ENCODE measurements at places on chromosomes 5 and 9.
A peak's percentile ranks its signal among the peaks of the same experiment; 100 is the strongest.

- no peak for DNase-seq
These were observed 78.0 kb downstream of the ADRB2 start for GRCh38 chr5:148904440-148904839.

DNA sequence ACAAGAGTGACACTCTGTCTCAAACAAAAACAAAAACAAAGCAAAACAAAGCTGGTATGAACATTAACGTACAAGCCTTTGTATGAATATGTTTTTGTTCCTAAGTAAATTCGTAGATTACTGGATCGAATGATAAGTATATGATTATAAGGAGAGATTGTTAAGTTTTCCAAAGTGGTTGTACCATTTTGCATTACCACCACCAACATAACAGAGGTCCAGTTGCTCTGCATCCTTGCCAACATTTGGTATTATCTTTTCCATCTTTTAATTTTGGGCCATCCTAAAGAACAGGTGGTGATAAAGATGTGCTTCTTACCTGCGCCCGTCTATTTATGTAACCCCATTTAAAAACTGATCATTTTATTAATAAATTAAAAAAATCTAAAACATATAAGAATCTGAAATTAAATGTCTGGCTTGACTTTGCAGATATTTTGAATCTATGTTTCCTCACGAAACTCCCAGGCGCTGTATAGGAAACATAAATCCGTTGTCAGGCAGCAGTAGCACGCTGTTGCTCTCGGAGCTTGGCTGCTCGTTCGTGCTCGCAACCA, 593 bp upstream of the NAA35 start:
- DNase-seq: no peak

- DNase-seq: no peak
These were observed 20.3 kb downstream of the DCP2 start for GRCh38 chr5:112996830-112997374.

DNA sequence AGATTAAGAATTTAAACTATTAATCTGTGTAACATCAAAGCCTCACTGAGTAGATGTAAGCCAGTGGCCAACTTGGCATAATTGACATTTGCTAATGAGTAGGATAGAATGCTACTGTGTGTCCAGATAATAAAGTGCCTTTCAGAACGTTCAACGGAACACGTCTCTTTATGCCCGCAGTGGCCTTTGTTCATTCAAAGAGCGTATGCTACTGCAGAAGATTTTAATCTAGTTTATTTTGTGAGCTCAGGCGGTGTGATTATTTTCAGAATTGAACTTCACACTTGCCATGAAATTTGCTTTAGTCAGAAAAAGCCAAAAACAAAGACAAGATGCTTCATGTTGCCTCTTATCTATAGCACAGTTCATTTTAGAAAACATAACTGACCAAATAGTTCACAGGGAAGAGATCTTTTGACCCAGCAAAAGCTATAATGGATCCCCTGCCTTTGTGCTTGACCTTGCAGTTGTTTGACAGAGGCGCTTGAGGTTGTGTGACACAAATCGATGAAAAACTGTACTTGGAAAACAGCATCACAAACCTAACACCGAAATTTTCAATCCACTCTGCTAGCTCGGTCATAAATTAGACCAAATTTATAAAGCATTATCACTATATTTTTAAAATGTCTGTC, 530.9 kb upstream of the TYRP1 start:
- DNase-seq: no peak

DNA sequence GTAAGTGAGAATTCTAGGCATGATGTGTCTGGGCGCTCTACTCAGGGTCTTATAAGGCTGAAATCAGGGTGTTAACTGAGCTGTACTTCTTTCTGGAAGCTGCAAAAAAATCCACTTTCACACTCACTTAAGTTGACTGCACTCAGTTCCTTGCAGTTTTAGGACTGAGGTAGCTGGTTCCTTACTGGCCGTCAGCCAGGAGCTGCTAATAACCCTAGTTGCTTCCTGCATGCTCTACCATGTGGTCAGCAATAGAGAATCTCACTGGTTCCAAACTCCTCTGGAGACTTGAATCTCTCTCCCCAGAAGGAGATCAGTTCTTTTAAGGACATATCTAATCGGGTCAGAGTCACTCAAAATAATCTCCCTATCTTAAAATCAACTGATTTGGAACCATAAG, 911.2 kb downstream of the EFNA5 start:
- no peak for DNase-seq

GRCh38 chr9:75090579-75090978, 2.3 kb downstream of the OSTF1 start:
- DNase-seq: no peak

GRCh38 chr5:168438349-168438748, 47.9 kb upstream of the RARS1 start:
- no peak for DNase-seq

- DNase-seq: no peak
These were observed 8.4 kb downstream of the MTAP start for GRCh38 chr9:21810881-21811280.

DNA sequence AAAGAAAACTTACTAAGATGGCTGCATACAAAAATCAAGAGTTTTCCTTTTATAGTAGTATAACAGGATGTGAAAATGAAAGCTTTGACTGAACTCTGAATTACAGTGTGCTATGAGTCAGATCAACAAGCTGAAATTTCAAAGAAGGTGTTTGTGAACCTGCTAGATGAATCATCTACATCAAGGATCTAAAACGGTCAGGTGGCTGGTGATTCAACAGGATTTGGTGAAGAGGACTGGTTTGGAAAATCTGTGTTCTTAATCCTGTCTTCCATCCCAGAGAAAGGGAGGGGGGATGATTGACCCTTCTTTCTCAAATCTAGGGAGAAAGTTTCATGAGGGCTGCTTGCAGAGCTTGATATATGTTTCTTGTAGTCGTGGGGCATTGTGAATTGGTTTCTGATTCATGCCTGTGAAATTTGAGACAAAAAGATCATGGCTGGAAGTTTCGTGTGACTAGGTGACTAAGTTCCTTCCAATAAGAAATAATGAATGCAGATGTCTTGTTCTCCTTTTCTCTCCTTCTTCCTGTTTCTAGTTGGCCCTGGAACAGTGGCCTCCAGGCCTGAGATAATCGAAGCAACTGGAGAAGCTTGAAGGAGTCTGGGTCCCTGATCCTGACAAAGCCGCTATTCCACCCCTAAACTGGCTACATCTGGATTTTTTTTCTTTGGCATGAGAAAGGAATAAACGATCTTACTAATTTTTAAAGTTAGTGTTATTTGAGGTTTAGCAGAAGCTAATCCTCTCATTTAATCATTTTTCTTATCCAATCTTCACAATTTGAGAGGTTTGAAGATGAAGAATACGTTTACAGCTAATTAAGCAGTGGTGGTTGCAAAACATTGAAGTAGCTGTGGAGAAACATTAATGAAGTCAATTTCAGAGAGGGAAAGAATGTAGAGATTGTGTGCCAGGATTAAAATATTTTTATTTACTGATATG, 67.2 kb downstream of the MRPS30 start:
- no peak for DNase-seq

GRCh38 chr5:53814819-53815218, 254.4 kb downstream of the NDUFS4 start:
- no peak for DNase-seq

- DNase-seq: peak; percentile 7
These were observed 101.7 kb downstream of the CDH18 start for GRCh38 chr5:19886123-19886917.

- no peak for DNase-seq
These were observed 619.8 kb downstream of the HINT1 start for GRCh38 chr5:130545291-130545690.

DNA sequence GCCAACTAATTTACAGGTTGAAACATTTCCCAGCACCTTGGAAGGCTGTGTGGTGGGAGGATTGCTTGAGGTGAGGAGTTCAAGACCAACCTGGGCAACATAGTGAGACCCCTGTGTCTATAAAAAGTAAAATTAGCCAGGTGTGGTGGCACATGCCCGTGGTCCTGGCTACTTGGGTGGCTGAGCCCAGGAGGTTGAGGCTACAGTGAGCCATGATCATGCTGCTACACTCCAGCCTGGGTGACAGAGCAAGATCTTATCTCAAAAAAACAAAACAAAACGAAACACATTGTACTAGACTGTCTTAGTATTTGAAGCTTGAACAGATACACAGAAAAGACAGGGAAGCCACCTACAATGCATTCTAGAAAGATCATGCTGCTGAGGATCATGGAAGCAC, 2.8 kb upstream of the HSDL2 start:
- DNase-seq: no peak

GRCh38 chr9:72827950-72828731, 124.7 kb downstream of the ALDH1A1 start:
- no peak for DNase-seq

DNA sequence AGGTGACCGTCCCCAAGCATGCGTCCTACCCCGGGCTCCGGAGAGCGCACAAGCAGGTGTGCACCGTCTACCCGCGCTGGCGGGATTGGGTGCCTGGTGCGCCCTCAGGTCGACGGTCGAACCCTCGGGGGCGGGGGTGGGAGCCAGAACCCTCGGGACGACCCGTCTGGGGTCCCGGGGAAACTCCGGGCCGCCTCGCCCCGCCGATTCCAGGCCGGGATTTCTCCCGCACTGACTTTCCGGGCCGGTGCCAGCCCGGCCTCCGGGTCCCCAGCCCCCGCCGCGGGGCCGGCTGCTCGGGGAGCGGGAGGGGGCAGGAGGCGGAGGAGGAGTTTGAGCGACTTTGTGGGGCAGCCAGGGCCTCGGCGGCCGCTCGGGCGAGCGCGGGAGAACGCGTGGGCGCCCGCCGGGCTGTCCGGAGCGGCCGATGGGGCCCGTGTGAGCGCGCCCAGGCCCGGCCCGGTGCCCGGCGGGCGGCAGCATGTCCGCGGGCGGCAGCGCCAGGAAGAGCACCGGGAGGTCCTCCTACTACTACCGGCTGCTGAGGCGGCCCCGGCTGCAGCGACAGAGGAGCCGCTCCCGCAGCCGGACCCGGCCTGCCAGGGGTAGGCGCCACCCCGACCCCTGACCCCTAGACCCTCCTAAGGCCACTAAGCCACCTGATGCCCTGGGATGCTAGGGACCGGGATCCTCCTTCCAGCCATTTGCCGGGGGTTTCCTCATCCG, at the start of gene DAB2IP:
Gene DAB2IP, plus strand, starts transcription at position 340 of the 726 bp plus-strand sequence. Its CDS starts 142 bp downstream, at position 482.
- peak; percentile 64 for DNase-seq

DNA sequence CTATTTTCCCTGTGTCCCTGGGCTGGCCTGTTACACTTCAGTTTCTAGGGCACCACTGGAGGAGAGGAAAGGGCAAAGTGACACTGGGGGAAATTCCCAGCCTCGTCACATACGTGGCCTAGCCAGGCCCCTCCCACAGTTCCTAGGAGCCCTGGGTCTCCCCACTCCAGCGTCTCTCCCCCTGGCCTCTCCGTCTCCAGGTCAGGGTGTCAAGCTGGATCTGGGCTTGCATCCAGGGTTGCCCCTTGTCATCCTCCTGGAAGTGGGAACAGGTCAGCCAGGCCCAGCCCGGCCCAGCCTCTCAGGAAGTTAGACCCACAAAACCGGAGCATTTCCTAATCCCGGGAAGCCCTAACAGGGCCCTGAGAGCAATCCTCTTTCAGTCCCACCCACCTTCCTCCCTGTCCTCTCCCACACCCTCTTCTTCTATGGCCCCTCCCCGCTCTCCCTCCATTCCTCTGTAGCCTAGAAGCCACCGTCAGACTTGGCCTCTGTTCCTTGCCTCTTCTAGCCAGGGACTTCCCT, 4.7 kb upstream of the TNIP1 start:
- DNase-seq: no peak

- DNase-seq: no peak
These were observed 1.1 kb downstream of the IPO11 start for GRCh38 chr5:62413711-62414110.

DNA sequence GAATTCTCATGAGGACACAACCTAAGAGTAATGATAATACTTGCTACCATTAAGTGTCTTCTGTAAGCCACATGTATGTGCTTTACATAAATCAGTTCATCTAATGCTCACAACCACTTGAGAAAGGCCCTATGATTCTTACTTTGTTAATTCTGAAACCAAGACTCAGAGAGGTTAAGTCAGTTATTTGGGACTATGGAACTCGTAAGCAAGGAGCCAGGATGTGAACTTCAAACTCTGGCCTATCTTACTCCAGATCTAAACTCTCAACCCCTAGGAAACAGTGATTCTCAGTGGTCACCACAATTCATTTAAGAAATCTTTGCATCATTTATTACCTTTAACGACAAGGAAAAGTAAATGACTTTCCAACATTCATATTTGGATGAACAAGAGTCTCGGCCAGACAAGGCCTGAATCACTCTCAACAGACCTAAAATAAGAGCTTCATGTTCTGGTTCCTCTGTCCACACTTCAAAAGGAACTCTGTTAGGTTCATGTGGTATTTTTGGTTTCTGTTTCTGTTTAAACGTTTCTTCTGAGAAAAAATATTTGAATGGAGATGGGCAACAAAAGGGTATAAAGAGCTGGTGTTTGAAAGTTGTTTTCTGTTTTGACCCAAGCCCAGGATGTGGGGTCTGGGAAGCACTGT, 104.8 kb downstream of the LPAR1 start:
- DNase-seq: no peak

DNA sequence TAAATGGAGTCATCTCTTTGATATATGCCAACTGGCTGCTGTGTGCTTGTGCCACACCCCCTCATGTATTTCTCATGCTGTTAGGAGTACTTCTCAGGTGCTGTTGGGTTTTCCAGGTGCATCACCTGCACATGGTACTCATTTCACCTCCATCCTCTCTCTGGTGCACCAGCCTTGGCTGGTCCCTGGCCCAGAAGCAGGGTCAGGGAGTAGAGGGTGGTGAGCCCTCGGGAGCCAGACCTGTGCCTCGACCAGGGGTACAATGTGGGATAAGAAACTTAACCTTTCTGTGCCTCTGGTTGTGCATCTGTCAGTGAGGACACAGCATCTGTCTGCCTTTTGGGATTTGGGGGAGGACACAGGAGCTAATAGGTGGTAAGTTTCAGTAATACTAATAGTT, 38.5 kb downstream of the SECISBP2 start:
- DNase-seq: no peak

DNA sequence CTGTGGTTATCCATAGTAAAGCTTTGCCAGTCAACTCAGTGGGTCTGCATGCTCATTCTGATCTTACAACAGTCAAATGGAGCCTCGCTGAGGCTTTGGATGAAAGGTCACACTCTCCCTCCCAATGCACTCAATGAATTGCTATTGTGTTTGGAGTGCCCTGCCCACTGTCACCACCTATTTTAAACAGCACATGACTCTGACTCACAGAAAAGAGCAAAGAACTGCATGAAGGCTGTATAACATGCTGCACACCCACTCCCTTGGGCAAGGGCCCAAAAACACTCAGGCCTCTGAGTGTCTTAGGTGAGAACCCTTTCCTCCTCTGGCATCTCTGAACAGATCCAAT, 118.7 kb upstream of the CCDC112 start:
- peak; percentile 30 for DNase-seq

GRCh38 chr9:71634752-71635151, 133.6 kb downstream of the CEMIP2 start:
- no peak for DNase-seq

- DNase-seq: no peak
These were observed 168.2 kb downstream of the ARHGAP26 start for GRCh38 chr5:142938266-142938880.

DNA sequence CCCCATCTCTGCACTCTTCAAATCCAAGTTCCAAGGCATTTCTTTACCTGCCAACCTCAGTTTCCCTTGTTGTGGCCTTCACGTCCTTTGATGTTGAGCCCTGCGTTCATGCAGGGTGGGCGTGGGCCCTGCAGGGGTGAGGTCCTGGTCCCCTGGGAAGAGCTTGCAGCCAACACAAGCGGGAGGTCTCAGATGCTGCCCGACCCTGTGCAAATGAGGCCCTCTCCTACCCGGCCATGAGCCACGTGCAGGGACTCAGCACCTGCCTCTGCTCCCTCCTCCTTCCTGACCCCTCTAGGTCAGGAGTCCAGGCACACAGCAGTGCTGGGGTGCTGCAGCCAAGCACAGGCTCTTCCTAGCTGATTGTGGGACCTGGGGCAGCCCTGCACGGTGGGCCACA, 124.5 kb downstream of the ADAMTS2 start:
- no peak for DNase-seq

GRCh38 chr9:78938821-78939220, 632.9 kb upstream of the TLE4 start:
- peak; percentile 30 for DNase-seq

Data from AG20443 (cell line).